ENCODE measurements at places on chromosomes 16 and 17. TPM values are rescaled to one million over a fixed set of nuclear protein-coding genes. Genes with fewer than 3 reads are reported as not detected.

Gene CHST4
- total RNA-seq, result not detected

Gene DHRS7C
- 73.3 TPM for total RNA-seq

Gene LGALS3BP
- total RNA-seq, result 19.2 TPM

Gene SLC7A5
- 9.8 TPM for total RNA-seq

Gene MGAT5B
- not detected for total RNA-seq

Gene P2RX1
- 0.94 TPM for total RNA-seq

Gene BCAS3
- total RNA-seq, result 15.0 TPM

Gene TLCD2
- 2.9 TPM for total RNA-seq

Gene ZNF500
- total RNA-seq, result 8.9 TPM

Gene CARD14
- total RNA-seq, result not detected

Gene NOTUM
- 1.3 TPM for total RNA-seq

Gene C16orf74
- total RNA-seq, result 0.75 TPM

Gene MPV17L
- total RNA-seq, result 5.6 TPM

Gene CES1
- total RNA-seq, result 1.3 TPM

Gene MYH2
- 4,227 TPM for total RNA-seq

Gene TRPV2
- 10.3 TPM for total RNA-seq

Gene NPIPA5
- total RNA-seq, result 18.7 TPM

Gene TMEM88
- 16.9 TPM for total RNA-seq

Gene PNMT
- total RNA-seq, result 14.9 TPM

Gene PRSS21
- total RNA-seq, result not detected

Gene GPR139
- not detected for total RNA-seq

Gene RSPRY1
- total RNA-seq, result 15.2 TPM

Gene ABCC12
- 0.59 TPM for total RNA-seq

Gene KRT33B
- not detected for total RNA-seq

Gene LCAT
- total RNA-seq, result 12.4 TPM

Gene TCAP
- total RNA-seq, result 3,462 TPM

Gene MEIOC
- total RNA-seq, result not detected

Gene GNG13
- total RNA-seq, result not detected

Gene MLYCD
- total RNA-seq, result 14.7 TPM

Gene CDC6
- 0.34 TPM for total RNA-seq

Gene CRISPLD2
- total RNA-seq, result 28.6 TPM

Gene TBC1D26
- total RNA-seq, result not detected

Gene TMIGD1
- not detected for total RNA-seq

Gene SLC13A2
- total RNA-seq, result not detected

Gene LRRC37A2
- total RNA-seq, result 13.3 TPM

Measured in psoas muscle (tissue), 8 donors.